Activated naive CD4-positive, alpha-beta T cell treated with anti-CD3 and anti-CD28 coated beads for 36 hours (primary cell): ENCODE measurements at places on chromosomes 7 and 10. TPM values are rescaled to one million over a fixed set of nuclear protein-coding genes. Genes with fewer than 3 reads are reported as not detected.

CHST15 gene
- 0.50 TPM for total RNA-seq

MDFIC gene
- 79.4 TPM for total RNA-seq

PNLIP gene
- total RNA-seq = not detected

ABCC2 gene
- 0.64 TPM for total RNA-seq

ANKRD61 gene
- total RNA-seq = not detected

ADAMTS14 gene
- total RNA-seq = not detected

CAV1 gene
- total RNA-seq = 0.35 TPM

AMPH gene
- not detected for total RNA-seq
